GM13977 (cell line): ENCODE measurements at places on chromosomes 1 and 21.

GRCh38 chr1:111565968-111566367, 53.6 kb upstream of the RAP1A start:
- no peak for DNase-seq

GRCh38 chr21:17101696-17102095, 411.1 kb upstream of the CXADR start:
- no peak for DNase-seq

- no peak for DNase-seq
Observed at GRCh38 chr1:158286941-158287346, 2.8 kb upstream of the CD1C start.

DNA sequence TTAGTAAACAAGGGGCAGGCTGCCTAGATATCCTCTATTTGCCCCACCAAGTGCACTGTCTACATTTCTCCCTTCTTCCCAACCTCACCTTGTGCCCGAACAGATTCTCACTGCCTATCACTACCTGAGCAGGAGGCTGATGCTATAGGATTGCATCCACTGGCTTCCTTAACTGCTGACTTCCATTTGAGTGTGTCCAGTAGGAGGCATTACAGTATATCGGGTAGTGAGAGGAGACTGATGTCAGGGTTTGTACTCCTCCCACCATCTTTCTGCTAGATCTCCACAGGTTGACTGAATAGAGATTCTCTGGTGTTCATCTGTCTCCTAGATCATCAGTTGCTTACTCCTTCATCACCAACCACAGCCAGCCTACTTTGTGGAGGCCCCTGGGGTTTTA, 796.3 kb downstream of the LRRIQ3 start:
- no peak for DNase-seq

GRCh38 chr21:29639366-29640079, 300.3 kb downstream of the GRIK1 start:
- DNase-seq = no peak

- no peak for DNase-seq
Observed at GRCh38 chr1:197083474-197083873, 16.4 kb upstream of the F13B start.

GRCh38 chr1:93275634-93276295, 69.9 kb upstream of the DR1 start:
- no peak for DNase-seq

GRCh38 chr1:98497497-98497896, 164.0 kb upstream of the SNX7 start:
- DNase-seq = no peak

GRCh38 chr1:186672131-186672530, 8.1 kb downstream of the PTGS2 start:
- DNase-seq = no peak

GRCh38 chr1:160069460-160070231, at the start of gene KCNJ10:
TSS of gene KCNJ10 (minus strand) at chr1:160070160. CDS start at chr1:160042532, 27,628 bp downstream.
- no peak for DNase-seq
